ENCODE measurements at places on chromosomes 2 and 18.

- no peak for DNase-seq
Observed at GRCh38 chr2:66633631-66634030, 198.7 kb downstream of the MEIS1 start.

GRCh38 chr2:63051042-63051794 is 588 bp downstream of the OTX1 start:
- DNase-seq: no peak

- no peak for DNase-seq
Observed at GRCh38 chr2:144659731-144660275, 139.9 kb upstream of the ZEB2 start.

GRCh38 chr18:30712383-30712782 is 330.2 kb downstream of the DSC3 start:
- DNase-seq: no peak

GRCh38 chr18:62802523-62802922 is 87.2 kb downstream of the PHLPP1 start:
- no peak for DNase-seq

DNA sequence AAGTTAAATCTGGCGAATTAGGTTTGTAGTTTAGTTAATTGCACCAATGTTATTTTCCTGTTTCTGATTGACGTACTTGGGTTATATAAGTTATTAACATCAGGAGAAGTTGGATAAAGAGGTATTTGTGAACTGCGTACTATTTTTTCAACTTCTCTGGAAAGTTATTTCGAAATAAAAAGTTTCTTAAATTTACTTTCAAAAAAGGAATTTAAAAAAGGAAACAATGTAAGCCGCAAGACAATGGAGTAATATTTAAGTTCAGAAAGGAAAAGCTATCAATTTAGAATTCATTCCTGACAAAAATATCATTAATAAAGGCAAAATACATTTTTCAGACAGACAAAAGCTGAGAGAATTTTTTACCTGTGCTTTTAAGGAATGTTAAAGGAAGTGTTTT is 47.7 kb downstream of the RAB10 start:
- no peak for DNase-seq

DNA sequence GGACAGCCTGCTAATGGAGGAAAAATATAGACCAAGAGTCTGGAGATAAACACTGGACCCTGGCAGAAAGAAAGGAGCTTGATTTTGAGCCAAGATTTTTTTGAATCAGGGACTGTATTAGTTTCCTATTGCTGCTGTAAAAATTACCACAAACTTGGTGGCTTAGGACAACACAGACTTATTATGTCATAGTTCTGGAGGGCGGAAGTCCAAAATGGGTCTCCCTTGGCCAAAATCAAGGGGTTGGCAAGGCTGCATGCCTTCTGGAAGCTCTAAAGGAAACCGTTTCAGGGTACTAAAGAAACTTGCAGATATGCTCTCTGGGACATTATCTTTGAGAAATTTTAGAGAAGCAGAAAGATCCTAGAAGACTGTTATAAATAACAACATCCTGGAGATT is 140.1 kb downstream of the BABAM2 start:
- DNase-seq: no peak

GRCh38 chr2:29463181-29463900 is 348.1 kb downstream of the CLIP4 start:
- DNase-seq: no peak

DNA sequence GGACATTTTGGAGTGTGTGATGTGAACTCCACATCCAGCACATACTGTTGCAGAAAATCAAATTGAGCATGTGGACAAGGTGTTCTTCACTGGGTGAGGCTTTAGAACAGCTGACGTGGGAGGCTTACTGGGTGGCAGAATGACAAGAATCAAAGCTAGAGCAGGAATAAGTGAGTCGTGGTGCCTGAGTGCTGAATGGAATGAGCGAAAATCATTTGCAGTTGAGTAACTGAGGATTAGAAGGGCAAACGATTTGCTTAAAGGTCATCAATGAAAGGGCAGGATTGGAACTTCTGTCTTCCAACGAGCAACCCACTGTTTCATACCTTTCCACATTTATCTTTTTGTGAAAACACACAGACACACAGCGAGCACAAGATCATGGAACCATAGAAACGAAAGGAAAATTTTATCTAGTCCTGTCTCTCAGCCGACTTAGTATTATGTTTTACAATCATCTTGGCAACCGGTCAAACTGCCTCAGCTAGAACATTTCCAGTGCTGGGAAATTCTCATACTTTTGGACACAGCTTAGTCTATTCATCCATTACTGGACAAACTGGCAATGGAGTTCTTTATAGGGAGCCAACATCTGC is 7.2 kb upstream of the DAW1 start:
- DNase-seq: no peak

- no peak for DNase-seq
Observed at GRCh38 chr2:66840321-66841002, 405.5 kb downstream of the MEIS1 start.

- no peak for DNase-seq
Observed at GRCh38 chr2:191036363-191036762, 22.4 kb upstream of the STAT1 start.

DNA sequence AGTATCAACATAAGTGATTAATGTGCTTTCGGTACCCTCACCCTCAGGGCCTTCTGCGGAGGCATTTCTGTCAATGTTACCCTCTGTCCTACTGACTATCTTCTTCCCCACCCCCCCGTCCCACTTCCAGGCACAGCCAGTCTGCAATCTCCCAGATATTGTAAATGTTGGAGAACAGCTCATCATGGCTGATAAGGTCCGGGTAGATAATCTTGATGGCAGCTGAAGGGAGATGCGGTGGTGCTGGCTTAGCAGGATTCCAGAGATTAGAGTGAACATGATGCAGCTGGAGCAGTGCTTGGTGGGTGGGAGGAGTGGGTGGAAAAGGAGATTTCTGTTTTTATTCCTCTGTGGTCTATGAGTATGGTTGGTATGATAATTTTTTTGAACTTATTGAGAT is 15.5 kb downstream of the GTF2A1L start:
- DNase-seq: no peak

GRCh38 chr2:163731735-163732134 is 4.1 kb downstream of the FIGN start:
- DNase-seq: no peak

- no peak for DNase-seq
Observed at GRCh38 chr18:66994790-66995189, 390.9 kb upstream of the CDH19 start.

DNA sequence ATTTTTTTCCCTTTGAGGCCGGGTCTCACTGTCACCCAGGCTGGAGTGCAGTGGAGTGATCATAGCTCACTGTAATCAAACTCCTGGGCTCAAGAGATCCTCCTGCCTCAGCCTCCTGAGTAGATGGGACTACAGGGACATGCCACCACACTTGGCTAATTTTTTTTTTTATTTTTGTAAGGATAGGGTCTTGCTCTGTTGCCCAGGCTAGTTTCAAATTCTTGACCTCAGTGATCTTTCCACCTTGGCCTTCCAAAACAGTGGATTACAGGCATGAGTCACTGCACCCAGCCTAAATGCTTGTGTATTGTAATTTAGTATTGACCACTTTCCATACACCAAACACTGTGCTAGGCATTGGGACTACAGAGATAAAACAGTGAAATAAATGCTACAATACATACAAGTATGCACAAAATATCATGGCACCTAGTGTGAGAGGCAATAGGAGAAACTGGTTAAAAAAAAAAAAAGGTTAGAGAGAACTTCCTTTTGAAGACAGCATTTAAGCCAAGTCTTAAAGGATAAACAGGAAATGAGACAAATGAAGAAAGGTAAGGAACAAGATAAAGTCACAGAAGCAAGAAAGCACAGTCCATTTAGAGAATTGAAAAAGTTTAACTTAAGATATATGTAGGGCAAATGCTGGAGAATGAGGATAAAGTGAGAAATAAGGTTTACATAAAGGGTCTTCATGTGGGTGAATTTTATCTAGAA is 113.4 kb downstream of the GORASP2 start:
- no peak for DNase-seq

DNA sequence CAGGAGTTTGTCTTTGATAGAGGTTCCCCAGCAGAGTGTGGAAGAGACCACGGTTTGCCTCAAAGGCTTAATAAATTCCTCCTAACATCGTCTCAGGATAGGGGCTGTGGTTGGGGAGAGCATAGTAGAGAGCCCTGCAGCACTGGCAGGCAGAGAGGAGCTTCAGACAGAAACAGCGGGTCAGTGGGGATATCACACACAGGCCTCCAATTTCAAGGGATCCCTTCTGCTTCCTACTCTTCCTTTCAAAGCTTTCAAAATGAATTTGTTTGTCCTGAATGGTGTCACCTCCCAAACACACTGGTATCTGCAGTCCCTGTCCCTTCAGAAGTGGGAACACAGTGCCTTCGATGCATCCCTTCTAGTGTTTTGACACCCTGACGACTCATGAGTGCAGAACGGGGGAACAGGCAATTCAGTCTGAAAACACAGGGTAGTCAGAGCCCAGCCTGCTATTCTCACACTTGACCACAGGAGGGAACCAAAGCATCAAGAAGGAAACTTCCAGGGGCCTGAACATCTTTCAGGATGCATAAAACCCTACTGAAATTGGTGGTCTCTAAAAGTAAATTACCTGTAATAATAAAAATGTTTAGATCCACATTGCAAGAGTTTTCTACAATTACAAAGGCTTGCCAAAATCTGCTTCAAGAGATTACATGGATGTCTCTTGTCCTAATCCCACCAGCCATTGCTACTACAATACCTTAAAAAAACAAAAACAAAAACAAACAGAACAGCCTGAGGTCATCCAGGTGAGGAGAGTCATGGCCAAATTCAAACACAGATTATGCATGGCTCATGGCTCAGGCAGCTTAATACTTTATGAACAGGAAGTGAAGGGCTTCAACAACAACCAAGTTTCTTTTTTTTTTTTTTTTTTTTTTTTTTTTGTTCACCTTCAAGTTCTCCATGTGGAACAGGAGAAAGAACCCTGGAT is 49.8 kb downstream of the SLC14A2 start:
- DNase-seq: no peak

- DNase-seq: no peak
Observed at GRCh38 chr18:44229693-44230108, 451.0 kb upstream of the SETBP1 start.

DNA sequence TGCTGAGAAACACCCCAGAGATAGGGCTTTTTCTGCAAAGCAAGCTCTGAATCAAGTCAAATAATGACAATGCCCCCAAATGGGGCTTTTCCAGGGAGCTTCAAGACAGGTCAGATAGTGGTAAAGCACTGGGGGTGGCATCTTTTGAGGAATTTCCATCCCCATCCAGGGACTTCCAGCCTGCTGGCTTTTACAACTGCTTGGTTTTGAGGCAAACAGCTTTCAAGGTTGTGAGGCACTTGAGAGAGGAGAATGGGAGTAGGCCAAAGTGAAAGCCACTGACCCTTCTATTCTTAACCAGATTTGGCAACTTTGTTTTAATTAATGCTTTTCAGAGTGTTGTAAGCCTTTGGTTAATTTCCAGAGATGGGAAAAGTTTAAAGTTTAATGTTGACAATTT is 762.0 kb upstream of the POU3F3 start:
- no peak for DNase-seq

DNA sequence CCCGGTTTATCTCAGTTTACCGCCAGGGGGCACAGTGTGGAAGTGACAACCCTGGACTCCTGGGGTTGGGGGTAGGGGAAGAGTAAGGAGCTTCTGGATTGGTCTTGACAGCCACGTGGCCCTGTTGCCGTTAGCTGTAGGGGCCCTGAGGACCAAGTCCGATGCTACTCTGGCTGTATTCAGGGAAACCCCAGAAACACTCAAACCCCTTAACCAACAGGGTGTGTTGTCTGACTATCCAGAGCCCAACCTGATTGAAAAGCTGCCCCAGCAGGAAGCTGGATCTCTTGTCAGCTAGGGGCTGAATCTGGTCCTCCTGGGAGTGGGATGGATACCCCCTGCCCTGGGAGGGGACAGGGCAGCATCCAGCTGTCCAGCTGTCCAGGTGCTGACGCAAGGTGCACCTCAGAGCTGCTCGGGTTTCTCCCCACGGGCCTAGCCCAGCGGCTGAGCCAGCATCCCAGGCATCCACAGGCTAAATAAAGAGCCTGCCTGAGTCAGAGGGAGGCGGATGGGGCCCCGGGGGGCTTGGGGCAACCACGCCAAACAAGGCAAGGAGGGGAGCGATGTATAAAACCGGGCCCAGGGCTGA is 3.1 kb upstream of the GMPPA start:
- DNase-seq: no peak

GRCh38 chr18:14120926-14121325 is 11.3 kb downstream of the ZNF519 start:
- DNase-seq: no peak

DNA sequence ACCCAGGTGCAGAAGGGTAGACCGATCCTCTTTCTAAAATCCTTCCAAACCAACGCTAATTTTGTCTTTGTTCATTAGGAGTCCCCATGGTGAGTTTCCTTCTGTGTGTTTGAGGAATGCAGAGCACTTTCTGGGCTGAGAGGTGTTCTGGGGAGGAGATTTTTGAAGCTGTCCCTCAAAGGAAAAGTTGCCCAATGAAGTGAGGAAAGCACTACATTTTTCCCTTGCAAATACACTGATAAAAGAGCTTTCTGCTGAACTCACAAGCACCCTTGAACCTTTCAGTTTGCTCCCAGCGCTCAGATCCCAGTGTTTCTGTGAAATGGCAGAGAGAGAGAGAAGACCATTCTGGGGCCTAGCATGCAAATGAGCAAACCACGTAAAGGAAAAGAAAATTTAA is 299.6 kb upstream of the FANCL start:
- DNase-seq: no peak

DNA sequence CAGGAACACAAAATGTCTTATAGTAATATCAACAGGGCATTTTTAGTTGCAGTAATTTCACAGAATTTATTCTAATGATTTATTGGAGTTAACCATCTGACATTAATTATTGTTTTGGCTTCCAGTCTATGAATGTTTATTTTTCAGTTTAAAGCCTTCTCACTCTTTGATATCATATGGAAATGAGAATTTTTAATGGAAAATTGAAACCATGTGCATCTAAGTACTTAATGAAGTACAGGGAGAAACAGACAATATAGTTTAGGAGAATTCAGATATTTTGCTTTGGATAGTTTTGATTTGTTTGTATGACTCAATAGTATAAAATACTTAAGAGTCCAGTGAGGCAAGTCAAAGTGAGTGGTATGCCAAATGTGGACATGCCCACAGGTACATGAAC is 126.1 kb downstream of the OLA1 start:
- no peak for DNase-seq

DNA sequence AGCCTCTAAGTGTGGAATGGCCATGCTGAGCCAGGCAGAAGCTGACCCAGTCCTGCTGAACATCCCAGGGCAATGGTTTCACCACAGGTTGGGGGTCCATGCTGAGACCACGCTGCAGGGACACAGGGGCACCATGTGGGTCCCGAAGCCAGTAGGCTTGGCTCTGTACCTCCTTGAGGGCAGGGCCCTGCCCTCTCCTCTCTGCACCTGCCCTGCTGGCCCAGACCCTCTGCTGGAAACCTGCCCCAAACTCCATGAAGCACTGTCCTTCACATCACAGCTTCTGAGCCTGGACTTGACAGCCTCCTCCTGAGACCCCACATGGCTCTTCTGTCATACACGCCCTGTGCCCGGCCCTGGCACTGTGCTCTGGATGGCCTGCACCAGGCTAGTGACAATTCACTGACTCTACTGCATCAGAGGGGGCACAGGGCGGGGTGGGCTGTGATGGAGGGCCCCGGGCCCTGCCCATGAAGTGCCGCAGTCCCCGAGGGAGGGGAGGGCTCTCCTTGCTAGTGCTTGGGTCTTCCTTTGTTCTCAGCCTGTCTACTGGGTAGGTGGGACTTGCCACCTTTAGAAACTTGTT is 24.7 kb downstream of the HS6ST1 start:
- no peak for DNase-seq
